ENCODE measurements at places on chromosomes 4 and X. TPM values are rescaled to one million over a fixed set of nuclear protein-coding genes. Genes with fewer than 3 reads are reported as not detected.
A peak's percentile ranks its signal among the peaks of the same experiment; 100 is the strongest.

The NDST4 gene
- not detected for total RNA-seq

The RHOH gene
- not detected for total RNA-seq

DNA sequence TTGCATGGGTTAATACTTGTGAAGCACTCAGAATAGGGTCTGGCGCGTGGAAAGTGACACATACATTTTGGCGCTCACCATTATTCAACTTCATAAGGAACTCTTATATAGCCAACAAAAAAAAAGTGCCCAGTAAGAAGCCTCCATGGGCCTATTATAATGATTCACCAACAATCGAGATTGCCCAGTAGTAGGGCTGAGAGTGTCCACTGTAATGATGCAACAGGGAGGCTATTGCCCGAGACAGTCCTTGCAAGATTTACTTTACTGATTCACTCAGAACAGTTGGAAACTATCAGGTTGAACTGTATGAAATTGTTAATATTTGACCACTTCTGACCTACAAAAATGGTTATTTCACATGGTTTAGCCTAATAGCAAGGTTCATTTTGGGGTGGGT is 86.0 kb downstream of the PJA1 start:
- no peak for DNase-seq

- DNase-seq = no peak
Measured at GRCh38 chrX:121356850-121357171, 309.4 kb downstream of the GLUD2 start.

DNA sequence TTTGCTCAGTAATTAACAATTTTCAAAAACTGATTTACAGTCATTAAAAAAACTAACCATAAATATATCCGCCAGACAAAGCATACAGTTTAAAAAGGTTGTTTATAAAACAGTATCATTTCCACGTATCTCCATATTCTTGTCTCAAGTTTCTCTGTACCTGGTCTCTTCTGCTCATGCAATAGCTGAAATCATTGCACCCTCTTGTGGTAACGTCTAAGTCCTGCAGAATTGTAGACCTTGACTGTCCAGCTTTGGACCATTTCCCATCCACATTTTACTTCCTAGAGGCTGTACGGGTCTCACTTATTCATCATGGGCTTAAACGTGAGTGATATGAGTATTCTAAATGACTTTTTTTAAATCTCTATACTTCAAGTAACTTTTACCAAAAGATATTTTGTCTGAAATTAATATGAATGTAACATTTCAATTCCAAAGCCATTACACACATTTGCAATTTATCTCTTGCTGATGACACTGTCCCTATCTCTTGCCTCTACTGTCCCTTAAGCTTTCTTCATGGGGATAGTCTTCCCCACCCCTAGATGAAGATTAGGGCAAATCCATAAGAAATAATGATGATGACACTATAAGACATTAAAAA is 118.5 kb downstream of the BTC start:
- DNase-seq = peak; percentile 70

- DNase-seq = no peak
Measured at GRCh38 chr4:164467493-164467892, 286.4 kb upstream of the SMIM31 start.

Measured in endothelial cell of umbilical vein (primary cell).